Fibroblast of lung (primary cell): ENCODE measurements at places on chromosomes 5 and 9. TPM values are rescaled to one million over a fixed set of nuclear protein-coding genes. Genes with fewer than 3 reads are reported as not detected.

DNA sequence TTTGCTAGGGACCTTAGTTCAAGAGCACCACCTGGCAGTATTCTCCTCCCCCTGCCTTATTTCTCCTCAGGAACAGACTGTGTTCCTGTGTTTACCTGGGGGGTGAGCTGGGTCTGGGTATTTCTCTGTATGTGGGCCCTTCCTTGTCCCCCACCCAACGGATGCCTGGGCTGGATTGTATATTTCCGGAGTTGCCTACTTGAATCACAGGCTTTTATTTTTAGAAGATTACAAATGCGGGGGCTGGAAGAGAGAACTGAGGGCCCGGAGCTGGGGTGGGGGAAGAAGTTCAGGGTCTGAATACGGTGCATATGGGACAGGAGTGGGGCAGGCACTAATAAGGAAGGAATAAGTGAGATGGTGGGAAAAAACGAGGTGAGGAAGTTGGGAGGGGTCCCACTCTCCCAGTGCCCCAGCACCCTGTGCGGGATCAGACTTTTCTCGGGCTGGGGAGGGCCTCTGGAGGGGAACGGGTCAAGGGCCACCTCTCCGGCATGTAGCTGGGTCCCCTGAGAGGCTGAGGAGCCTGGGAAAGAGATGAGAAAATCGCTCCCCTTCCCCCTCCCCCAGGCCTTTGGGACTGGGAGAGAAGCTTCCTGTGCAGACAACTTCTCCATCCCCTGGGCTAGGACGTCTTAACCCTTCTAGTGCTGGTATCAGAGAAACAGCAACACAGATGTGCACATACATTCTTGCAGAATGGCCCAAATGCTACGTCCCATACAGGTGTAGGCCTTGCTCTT lies 42.1 kb downstream of the PCDH1 start:
- H3K27me3 ChIP-seq = no peaks in the 10 kb centered on the region
- H3K4me1 ChIP-seq = peaks cover 2% of the 10 kb centered on the region
- no peaks in the 10 kb centered on the region for H3K36me3 ChIP-seq

Gene TAF11L5
- not detected in 2 replicates for total RNA-seq

Gene SPINK4
- not detected in 2 replicates for total RNA-seq

Gene TEK
- 0.51 and 1.8 TPM in 2 replicates for total RNA-seq

Gene ARID3C
- under 0.01 and 0.17 TPM in 2 replicates for total RNA-seq

Gene GFPT2
- 19.3 and 26.7 TPM in 2 replicates for total RNA-seq

Gene INSL4
- total RNA-seq = not detected in 2 replicates

Gene GPR150
- total RNA-seq = under 0.01 and 0.33 TPM in 2 replicates

DNA sequence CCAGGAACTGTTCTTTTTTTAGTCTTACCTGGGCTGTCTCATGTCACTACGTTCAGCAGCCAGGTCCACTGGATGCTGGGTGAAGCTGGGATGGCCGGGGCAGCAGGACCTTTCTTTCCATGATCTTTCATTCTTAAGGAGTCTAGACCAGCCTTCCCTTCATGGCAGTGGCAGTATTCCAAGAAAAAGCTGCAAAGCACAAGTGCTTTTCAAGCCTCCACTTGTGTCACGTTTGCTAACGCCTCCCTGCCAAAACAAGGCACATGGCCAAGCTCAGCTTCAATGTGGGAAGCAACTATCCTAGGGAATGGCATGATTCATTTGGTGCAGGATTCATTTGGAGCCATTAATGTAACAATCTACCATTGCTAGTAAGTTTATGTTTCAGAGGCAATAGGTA lies 94.8 kb downstream of the RCL1 start:
- DNase-seq = peak; percentile 81
- H3K27ac ChIP-seq = no peak overlapping the region
- H3K4me3 ChIP-seq = no peak overlapping the region
- no peaks in the 10 kb centered on the region for H3K27me3 ChIP-seq

Gene CAMK4
- total RNA-seq = 0.77 and 0.83 TPM in 2 replicates

Gene TRIO
- total RNA-seq = 139 and 281 TPM in 2 replicates

- H3K27ac ChIP-seq = no peak overlapping the region
- H3K4me3 ChIP-seq = no peak overlapping the region
Measured at GRCh38 chr5:138665261-138665660, 88.0 kb upstream of the CTNNA1 start.

Gene CSNK1A1
- total RNA-seq = 522 and 674 TPM in 2 replicates

Gene LECT2
- total RNA-seq = not detected in 2 replicates

DNA sequence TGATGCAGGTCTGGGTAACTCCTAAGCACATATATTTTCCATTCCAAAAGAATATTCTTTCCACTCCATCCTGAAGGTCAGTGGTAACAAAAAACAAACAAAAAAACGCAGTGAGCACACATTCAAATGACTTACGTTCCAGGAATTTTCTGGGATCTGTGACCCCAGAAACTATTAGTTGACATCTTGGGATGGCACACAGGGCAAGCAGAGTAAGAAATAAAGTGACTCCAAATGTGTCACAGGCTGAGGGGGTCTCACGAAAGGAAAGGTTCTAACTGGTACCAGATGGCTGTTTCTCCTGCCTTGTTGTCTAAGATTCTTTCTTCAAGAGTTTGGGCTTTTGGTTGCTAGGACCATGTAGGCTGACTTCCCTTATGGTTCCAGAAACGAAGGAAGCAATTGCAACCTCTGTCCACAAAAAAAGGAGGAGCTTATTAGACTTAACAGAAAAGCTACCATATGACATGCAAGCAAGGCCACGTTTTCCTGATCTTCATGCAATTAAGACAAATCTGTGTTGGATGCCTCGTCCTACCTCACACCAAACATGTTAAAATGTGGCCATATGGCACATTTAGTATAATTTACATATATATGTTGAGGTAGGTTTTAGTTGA lies 32.7 kb downstream of the PTGS1 start:
- H3K4me3 ChIP-seq = no peak overlapping the region
- H3K4me1 ChIP-seq = peaks cover 13% of the 10 kb centered on the region
- peak; percentile 11 for DNase-seq
- no peaks in the 10 kb centered on the region for H3K27me3 ChIP-seq
- no peaks in the 10 kb centered on the region for H3K36me3 ChIP-seq

- H3K4me1 ChIP-seq = no peaks in the 10 kb centered on the region
- H3K27me3 ChIP-seq = no peaks in the 10 kb centered on the region
- no peak overlapping the region for H3K4me3 ChIP-seq
- H3K27ac ChIP-seq = no peak overlapping the region
- H3K36me3 ChIP-seq = no peaks in the 10 kb centered on the region
Measured at GRCh38 chr9:127170652-127171051, 48.2 kb upstream of the ANGPTL2 start.

Gene C5orf58
- total RNA-seq = not detected in 2 replicates

DNA sequence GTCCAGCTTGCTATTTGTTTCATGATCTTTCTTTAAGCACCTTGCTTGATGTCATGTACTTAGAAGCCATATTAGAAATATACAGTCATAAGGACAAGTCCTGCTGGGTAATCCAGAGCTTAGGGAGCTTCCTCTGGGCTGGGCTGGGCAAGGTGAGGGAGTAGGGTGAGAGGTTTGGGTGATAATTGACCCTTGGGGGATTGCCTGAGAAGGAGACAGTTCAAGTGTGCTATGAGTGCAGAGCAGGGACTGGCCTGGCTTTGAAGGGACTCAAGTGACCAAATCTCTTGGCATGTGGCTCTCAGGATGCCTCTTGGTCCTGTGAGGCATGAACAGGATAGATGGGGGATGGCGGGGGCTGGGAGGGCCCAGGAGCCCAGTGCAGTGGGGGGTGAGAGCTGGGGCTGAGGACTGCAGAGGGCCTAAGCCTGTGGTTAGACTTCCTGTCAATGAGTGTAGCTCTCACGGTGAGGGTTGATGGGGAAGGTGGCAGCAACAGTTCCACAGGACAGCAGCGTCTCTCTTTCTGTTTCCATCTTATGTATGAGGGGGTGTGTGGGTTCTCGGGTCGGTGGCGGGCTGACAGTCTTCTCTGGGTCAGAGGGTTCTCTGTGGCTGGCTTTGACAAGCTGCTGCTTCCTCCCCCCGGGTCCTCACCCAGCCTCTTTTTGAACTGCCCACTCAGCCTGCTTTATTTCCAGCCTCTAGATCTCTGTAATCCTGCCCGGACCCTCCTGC lies 53.5 kb downstream of the RGS3 start:
- H3K36me3 ChIP-seq = no peaks in the 10 kb centered on the region
- H3K4me3 ChIP-seq = no peak overlapping the region
- H3K27ac ChIP-seq = no peak overlapping the region
- peaks cover 12% of the 10 kb centered on the region for H3K4me1 ChIP-seq

Gene RANBP3L
- under 0.01 TPM in 1 of 2 replicates, not detected in the other for total RNA-seq

DNA sequence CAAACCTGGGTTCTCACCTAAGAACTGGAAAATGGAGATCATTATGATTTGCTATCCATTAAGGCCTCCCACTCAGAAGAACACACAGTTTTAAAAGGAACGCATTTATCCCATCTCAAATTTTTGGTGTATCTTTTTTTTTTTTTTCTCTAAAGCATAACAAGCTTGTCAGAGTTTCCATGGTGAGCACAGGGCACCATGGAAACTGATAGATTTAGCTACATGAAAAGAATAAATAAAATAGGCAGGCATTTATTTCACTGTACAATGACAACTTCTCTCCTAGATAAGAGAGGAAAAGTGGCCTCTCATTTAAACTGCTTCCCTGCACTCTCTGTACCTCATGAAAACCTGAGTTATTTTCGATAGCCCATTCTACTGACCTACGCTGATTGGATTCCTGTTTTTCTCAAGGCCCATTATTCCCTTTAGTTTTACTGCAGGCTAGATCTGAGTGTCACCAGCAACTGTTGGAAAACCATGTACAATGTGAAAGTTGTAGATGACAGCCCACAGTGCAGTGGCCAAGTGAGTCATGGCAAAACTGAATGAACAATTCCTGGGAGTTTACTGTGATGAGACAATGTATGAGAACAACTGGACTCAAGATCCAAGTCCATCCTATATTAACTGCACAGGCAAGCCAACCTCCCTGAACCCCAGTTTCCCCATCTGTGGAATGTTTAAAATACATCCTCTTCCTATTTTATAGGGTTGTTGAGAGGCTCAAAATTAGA lies 4.3 kb upstream of the GDA start:
- no peaks in the 10 kb centered on the region for H3K4me1 ChIP-seq
- no peaks in the 10 kb centered on the region for H3K36me3 ChIP-seq
- no peaks in the 10 kb centered on the region for H3K27me3 ChIP-seq

DNA sequence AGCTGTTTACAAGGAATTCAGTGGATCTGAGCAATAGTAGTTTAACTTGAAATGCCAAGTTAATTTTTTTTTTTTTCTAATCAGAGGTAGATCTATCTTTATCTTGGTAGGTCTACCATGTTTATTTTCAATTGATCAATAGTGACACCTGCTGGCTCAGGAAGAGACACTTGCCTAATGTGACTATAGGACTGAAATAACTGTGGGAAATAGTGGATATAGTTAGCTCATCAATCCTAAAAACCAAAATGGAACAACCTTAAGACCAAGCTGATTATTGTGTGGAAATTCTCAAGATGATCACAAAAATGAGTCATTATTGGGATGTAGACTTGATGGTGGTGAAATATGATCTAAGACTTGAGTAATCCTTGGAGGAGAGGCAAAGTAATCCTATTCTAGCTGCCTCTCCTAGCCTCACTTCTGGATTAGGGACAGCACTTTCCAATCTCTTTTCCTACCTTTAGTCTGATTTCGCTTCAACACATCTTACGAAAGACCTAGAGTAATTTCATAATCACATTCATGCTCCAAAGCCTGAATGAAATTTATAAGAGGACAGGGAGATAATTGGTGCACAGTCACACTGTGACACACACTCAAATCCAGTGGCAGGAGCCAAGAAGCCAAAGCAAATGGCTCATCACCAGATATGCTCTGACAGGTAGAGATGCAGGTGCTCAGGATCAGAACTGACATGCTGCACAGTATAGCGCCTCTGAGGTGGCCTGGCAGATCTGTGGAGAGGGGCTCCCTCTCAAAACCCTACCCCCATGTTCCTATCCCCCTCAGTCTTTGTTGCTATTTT lies 156.3 kb downstream of the HMHB1 start:
- no peak overlapping the region for H3K4me3 ChIP-seq
- no peaks in the 10 kb centered on the region for H3K36me3 ChIP-seq
- peak; percentile 72 for DNase-seq
- H3K27ac ChIP-seq = no peak overlapping the region
- peaks cover 4% of the 10 kb centered on the region for H3K4me1 ChIP-seq
- H3K27me3 ChIP-seq = no peaks in the 10 kb centered on the region

DNA sequence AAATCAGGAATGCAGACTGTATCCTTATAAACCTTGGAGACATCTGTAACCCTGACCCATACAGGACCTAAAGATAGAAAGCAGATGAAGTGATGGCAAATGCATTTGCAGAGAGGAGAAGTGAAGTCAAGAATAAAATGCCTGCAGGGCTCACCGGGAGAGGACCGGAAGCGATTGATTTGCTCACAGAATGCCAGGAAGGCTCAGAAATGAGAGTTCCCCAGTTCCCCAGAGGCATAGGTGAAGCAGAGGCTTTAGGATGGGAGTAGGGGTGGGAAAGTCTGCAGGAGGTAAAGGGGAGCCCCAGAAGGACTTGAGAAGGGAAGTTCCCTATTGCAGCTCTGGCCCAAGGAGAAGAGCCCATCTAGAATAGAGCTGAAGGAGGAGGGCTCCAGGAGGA lies 63.9 kb upstream of the TNFAIP8 start:
- no peaks in the 10 kb centered on the region for H3K36me3 ChIP-seq
- H3K27me3 ChIP-seq = no peaks in the 10 kb centered on the region
- no peak overlapping the region for H3K4me3 ChIP-seq
- no peak overlapping the region for H3K27ac ChIP-seq
- DNase-seq = no peak
- no peaks in the 10 kb centered on the region for H3K4me1 ChIP-seq

- no peak overlapping the region for H3K27ac ChIP-seq
- H3K4me3 ChIP-seq = no peak overlapping the region
- no peak for DNase-seq
- H3K36me3 ChIP-seq = no peaks in the 10 kb centered on the region
Measured at GRCh38 chr9:99478469-99479027, 256.5 kb downstream of the SEC61B start.

Gene MEIKIN
- under 0.01 TPM in 1 of 2 replicates, not detected in the other for total RNA-seq

GRCh38 chr5:148853868-148854267 lies 27.5 kb downstream of the ADRB2 start:
- no peak overlapping the region for H3K27ac ChIP-seq
- H3K4me3 ChIP-seq = no peak overlapping the region
- no peak for DNase-seq
- no peaks in the 10 kb centered on the region for H3K4me1 ChIP-seq
- H3K36me3 ChIP-seq = no peaks in the 10 kb centered on the region

DNA sequence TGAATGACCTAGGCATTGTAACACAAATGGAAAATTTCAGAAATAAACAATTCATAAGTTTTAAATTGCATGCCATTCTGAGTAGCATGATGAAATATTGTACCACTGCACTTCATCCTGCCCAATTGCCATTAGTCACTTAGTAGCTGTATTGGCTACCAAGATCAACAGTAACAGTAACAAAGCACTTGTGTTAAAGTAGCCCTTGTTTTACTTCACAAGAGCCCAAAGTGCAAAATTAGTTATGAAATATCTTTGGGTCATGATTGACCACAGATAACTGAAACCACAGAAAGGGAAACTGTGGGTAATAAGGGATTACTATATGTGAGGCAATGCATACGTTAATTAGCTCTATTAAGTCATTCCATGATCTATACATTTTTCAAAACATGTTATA lies 33.3 kb upstream of the RORB start:
- no peaks in the 10 kb centered on the region for H3K4me1 ChIP-seq
- no peak overlapping the region for H3K27ac ChIP-seq
- no peak overlapping the region for H3K4me3 ChIP-seq
- H3K36me3 ChIP-seq = no peaks in the 10 kb centered on the region
- peak; percentile 11 for DNase-seq
- H3K27me3 ChIP-seq = no peaks in the 10 kb centered on the region
